Stomach (tissue), 19 donors: ENCODE measurements at places on chromosomes 11 and 22.

DNA sequence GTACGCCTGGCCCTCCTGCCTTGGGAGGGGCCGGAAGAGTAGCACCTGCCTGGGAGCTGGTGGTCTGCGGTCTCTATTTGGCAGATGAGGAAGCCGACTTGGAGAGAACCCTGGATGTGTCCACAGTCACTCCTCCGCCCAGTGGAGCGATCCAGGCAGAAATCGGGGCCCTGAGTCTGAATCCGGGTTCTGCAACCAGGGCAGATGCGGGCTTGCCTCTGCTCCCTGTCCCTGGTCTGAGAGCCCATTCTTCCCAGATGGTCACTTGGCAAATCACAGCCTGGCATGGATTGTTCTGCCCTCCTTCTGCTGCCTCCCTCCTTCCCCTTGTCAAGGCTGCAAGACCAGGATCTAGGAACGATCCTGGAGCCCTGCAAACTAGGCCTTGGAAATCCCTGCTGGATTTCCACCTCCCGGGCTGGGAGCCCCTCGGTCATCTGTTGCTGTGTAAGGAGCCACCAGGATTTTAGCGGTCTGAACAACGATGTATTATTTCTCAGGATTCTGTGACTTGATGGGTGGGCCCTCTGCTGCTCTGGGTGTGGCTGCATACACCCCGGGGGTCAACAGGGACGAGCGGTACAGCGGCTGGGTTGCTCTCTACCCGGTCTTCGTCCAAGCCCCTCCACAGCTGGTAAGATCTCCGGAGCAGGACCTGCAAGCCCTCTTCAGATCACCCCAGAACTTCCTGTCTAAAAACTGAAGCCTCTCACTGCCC is 2.0 kb upstream of the ASCL2 start:
- DNase-seq: peak; percentile 14

- peak; percentile 95 for DNase-seq
Measured at GRCh38 chr22:38569972-38570778, at the start of gene DMC1. DMC1 (minus strand) TSS chr22:38570183; CDS start chr22:38568256, 1,927 bp downstream.

DNA sequence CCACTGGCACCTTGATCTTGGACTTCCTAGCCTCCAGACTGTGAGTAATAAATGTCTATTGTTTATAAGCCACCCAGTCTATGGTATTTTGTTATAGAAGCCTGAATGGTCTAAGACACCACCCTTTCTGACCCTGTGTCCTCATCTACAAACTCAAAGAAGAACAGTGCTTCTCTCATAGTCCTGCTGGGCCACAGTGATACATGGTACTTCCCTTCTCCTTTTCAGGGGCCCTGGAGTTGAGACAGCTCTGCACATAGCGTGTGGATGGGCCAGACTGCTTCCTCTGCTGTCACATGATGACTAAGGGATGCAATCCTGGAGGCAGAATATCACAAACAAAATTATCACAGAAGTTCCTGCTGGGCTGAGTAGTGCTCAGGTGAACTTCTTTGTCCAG is 5.0 kb downstream of the KCNJ11 start:
- no peak for DNase-seq

- DNase-seq: peak; percentile 65
Measured at GRCh38 chr11:64744544-64745188, 724 bp upstream of the RASGRP2 start.

GRCh38 chr11:64035576-64035975 is at the start of gene FLRT1:
FLRT1 (plus strand) TSS chr11:64035931; CDS start chr11:64116268, 80,337 bp downstream.
- DNase-seq: peak; percentile 67

DNA sequence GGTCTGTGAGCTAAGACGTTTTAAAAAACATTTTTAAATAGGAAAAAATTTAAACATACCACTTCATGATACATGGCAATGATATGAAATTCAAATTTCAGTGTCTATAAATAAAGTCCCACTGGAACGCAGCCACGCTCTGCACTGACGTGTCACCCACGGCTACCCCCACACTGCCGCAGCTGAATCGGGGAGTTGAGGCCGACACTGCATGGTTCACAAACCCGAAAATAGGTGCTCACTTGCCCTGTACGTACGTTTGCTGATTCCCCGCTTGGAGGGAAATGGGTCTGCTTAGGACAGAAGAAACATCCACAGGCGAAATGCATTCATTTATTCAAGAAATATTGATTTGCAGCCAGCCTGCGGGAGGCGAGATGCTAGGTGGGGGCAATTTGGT is 1342.3 kb downstream of the TBC1D22A start:
- peak; percentile 9 for DNase-seq

- DNase-seq: no peak
Measured at GRCh38 chr11:11806586-11806985, 35.2 kb upstream of the USP47 start.

DNA sequence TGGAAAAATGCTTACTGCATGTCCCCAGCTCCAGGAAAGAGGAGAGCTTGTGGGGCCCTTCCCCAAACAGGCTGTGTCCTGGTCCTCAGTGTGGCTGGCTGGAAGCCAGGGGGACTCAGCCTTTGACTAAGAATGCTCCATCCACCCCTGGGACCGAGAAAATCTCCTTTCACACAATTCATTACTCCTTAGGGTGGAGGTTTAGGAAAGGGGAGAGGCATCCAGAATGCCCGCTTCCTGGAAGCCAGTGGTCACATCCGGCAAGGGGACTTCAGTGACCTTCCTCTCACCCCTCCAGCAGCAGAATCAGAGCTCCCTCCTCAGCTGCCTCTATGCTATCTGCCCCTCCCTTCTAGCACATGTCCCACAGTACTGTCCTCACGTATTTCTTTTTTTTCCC is 21.9 kb downstream of the ATG16L2 start:
- peak; percentile 64 for DNase-seq

DNA sequence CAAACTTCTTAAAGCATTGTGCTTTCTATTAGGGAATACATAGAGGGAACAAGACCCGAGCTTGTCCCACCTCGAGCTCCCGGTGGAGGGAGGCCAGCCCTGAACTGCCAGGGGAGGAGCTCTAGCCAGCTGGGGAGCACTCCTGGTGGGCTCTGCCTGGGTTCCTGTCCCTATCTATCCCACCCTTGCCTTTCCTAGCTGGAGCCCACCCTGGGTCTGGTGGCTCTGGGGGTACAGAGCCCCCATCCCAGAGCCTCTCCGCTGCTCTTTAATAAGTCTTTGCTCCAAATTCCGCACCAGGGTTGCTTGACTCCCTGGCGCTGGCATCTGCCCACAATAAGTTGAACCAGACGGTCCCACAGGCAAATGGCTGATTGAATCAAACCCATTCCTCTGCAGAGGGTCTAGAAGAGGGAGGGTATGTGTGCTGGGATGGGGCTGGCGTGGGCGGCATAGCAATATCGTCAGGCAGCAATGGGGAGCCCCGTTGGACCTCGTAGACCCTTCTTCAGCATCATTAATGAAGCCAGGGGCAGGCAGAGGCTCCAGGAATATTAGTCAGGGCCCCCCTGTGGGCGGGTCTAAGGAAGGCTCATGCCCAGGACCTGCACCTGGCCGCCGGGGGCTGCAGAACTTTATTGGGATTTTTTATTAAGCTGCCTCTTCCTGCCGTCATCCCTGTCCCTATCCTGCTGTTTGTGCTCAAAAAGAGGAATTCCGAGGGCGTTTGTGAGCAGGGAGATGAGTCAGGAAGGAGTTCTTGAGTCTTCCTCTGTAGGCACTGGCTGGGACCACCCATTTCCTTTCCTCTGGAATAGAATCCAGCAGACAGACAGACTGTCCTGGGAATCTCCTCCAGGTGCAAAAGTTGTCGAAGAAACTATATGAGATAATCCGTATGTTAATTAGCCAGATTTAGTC is 38.5 kb upstream of the RIC3 start:
- DNase-seq: no peak

DNA sequence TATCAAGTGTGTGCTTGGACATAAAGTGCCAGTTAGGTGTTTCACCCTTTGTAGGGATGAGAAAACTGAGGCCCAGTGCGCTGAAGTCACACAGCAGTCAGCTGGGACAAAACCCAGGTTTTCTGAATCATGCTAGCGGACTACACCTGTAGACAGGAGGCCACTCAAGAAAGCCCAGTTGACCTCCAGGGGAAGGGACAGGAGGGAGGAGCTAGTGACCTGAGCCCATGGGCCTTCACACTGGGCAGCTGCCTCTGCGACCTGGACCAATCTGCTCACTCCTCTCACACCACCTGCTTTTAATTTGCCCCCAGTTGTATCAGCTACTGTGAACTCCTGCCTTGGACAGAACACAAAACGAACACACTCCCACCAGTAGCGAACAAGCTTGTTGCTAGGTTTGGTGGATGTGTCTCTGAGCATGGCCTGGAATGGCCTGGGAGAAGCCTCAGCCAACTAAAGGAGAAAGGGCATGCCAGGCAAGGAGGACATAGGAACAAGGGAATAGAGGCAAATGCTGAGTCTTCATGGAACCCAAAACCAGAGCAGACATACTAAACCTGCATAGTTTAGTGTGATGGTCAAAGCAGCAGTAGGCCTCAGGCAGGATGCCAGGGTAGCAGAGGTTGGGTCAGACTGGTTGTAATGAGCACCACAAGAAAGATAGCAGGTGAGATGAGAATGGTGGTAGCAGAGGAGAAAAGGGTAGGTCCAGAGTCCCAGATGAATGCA is 7.2 kb downstream of the LMO1 start:
- no peak for DNase-seq
